ENCODE measurements at places on chromosomes 3 and 15.

GRCh38 chr3:194541483-194541882, 54.7 kb upstream of the ATP13A3 start:
- no peak for DNase-seq

DNA sequence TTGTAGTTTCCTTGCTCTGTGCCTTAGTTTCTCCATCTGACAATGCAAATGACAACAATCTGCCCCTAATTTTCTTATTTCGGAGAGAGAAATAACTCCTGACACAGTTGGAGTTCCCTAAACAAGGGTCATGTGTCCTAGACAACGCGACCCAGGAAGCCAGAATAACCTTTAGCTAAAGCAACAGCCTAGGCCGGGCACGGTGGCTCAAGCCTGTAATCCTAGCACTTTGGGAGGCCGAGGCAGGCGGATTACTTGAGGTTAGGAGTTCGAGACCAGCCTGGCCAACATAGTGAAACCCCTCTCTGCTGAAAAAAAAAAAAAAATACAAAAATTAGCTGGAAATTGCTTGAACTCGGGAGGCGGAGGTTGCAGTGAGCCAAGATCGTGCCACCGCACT, 49.9 kb downstream of the MCF2L2 start:
- no peak for DNase-seq

DNA sequence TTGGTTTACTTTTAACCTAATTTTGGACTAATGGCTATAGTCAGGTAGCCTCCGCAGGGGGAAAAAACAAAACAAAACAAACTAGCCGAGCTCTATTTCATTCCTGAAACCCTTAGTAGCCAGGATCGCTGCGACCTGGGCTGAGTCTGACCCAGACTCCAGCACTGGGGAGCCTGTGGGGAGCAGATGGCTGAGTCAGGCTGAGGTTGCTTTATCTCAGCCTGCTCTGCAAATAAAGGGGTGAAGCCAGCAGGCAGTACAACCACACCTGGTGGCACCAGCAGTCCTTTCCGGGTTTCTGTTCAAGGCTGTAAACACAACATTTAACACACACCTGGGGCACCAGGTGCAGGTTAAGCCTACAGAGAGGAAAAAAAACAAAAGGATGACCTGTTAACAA, 27.3 kb downstream of the ABHD2 start:
- DNase-seq: no peak

- DNase-seq: no peak
These were observed 8.6 kb upstream of the NR2F2 start for GRCh38 chr15:96321639-96322535.

Data from forelimb muscle (tissue), 1 donor.